ENCODE measurements at places on chromosomes 2 and 18.

DNA sequence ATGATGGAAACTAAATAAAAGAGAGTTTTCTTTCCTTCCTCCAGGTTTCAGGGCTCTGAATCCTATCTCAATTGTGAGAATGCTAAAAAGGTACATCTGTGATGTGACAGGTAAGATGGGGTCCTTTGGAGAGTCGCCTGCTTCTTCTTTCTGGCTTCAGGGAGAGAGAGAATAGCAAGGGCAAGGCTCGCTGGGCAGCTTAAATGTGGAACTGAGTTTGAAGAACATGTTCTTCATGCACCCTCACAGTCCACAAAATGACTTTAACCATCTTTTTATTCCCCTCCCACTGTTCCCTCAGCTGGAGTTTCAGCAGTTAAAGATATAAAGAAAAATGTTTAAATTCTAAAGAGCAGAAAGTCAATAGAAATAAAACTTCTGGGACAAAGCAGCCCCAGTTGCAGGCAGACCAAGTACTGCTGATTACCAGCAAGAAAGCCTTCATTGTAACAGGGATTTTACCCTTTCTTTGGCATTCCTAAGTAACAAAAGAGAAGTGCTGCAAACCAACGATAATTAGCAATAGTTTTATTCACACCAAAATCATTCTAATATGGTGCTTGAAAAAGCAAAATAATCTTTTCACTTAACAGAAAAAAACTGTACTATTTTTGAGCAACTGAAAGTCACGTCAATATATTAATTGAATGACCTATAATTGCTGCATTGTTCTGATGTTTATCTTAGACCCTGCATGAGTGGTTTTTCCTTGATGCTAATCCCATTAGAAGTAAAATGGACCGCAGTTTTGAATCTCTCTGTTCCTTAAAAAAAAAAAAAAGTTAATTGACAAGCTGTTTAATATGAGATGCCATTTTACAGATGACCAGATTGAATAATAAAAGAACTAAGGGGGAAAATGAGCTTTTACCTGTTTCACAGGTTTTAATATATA, 61.5 kb downstream of the LRP2 start:
- no peak for DNase-seq

DNA sequence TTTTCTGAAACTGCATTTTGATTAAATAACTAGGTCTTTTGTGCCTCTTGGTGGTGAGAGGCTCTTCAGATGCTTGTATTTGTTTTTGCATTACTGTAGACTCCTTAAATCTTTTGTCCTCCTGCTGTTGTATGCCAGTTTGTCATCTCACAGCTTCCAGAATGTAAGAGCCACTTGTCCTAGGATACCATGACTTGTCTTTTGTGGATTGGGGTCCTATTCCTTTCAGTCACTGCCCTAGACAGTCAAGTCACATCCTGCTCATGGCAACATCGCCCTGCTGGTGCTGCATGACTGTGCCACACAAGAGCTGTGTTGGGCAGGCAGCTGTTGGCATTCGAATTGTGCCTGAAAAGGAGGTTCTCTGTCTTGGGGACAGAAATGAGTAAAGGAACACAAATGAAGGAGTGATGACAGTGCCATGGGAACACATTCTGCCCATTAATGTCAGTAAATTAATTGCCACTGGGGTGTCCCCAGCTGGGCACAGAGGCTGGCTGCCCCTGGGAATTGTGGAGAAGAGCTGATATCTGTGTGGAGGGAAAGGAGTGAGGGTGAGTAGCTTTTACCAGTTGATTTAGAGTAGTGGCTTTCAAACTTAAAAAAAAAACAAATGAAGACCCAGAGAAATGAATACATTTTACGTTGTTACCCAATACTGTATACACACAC, 140.3 kb downstream of the ARL6IP6 start:
- DNase-seq, result no peak

DNA sequence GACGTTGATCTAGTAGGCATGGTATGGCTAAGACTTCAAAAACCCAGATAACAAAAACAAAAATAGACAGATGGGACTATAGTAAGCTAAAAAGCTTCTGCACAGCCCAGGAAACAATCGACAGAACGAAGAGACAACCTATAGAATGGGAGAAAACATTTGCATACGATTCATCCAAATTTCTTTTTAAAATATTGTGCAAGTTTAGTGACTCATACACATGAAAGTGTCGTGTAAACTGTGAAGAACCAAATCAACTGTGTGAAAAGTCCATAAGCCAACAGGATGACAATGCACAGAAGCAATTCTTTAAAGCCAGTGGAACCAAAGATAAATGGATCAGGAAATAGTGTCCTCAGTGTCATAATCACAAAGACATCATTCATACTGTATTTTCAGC, 671.1 kb downstream of the RNF144A start:
- DNase-seq, result no peak

DNA sequence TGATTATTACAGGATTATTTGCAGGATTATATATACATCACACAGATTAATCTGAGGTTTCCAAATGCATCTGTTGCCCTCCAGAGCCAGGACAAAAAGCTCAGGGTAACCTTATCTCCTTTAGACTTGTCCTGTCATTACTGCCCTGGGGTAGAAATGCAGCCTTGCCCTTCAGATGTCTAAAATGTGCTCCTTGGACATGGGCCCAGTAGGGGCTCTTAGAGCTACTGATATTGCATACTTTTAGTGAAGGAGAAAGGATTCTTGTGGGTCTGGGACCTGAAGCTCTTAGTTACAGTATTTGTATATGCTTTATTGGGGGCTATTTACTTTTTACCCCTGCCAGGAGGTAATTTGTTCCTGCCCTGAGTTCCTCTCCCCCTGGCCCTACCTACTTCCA, 56.1 kb downstream of the PRKRA start:
- no peak for DNase-seq

DNA sequence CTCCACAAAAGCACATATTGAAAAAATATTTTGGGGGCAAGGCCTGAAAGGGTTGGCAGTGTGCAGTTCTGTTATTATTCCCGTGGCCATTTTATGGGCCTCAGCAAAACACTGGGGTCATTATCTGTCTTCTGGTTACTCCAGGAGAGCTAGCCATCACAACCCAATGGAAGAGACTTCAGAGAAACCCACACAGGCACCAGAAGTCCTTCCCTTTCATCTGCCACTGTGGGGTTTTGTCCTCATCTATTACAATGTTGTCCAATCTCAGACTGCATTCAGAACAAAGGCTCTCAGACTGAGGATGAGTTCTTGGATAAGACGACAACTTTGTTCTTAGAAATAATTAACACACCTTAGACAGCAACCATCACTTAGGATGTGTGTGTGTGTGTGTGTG, 98.4 kb downstream of the PIEZO2 start:
- DNase-seq, result no peak

- no peak for DNase-seq
Observed at GRCh38 chr18:48643262-48643661, 104.4 kb downstream of the CTIF start.

GRCh38 chr2:18833941-18834340, 244.6 kb upstream of the NT5C1B start:
- DNase-seq, result no peak
